ENCODE measurements at places on chromosomes 11 and 22. TPM values are rescaled to one million over a fixed set of nuclear protein-coding genes. Genes with fewer than 3 reads are reported as not detected.

PTPRCAP gene
- total RNA-seq = 15.7 TPM

TPBGL gene
- 0.47 TPM for total RNA-seq

POU2AF2 gene
- total RNA-seq = not detected

IL10RA gene
- total RNA-seq = 37.7 TPM

TTC17 gene
- total RNA-seq = 105 TPM

CHRM1 gene
- total RNA-seq = 6.8 TPM

GRCh38 chr11:44817207-44817949 is 90.6 kb downstream of the TSPAN18 start:
- H3K4me1 ChIP-seq = peaks cover 15% of the 10 kb centered on the region
- H3K27ac ChIP-seq = no peak overlapping the region
- no peak overlapping the region for H3K4me3 ChIP-seq
- DNase-seq = no peak
- H3K36me3 ChIP-seq = no peaks in the 10 kb centered on the region

DNA sequence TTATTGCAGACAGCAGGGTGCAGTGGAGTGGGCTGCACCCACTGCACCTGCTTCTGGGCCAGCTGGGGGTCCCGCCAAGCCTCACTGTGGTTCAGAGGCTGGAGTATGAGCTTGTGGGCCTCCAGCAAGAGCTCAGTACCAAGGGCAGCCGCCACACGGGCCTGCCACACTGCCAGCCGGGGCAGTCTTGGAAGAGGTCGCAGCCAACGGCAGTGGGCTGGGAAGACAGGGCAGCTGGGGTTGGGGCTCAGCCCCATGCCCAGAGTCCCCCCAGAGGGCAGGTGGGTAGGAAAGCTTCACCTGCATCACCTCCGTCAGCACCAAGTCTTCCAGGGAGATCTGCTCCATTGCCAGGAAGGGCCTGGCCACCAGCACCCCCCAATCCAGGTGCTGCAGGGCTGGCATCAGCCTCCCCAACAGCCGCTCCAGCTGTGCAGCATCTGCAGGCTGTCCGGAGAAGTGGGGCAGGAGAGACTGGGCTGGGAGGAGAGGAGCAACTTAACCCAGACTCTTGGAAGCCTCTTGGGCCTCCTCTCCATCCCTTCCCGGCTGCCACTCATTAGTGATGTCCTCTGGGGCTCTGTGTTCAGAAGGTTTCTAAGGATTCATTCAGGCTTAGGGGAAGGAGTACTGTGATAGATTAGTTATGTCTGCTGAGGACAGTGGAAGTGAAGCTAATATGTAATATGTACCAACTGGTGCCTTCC is 1.1 kb upstream of the GSTT4 start:
- H3K36me3 ChIP-seq = no peaks in the 10 kb centered on the region
- no peak for DNase-seq
- no peaks in the 10 kb centered on the region for H3K27me3 ChIP-seq
- H3K27ac ChIP-seq = no peak overlapping the region
- H3K4me1 ChIP-seq = no peaks in the 10 kb centered on the region

- peaks cover 28% of the 10 kb centered on the region for H3K4me1 ChIP-seq
- no peak for DNase-seq
- H3K27ac ChIP-seq = peak overlapping the region; percentile 98
- H3K27me3 ChIP-seq = no peaks in the 10 kb centered on the region
These were observed 545 bp downstream of the FEN1 start for GRCh38 chr11:61793083-61793828.

GRCh38 chr11:47891886-47892285 is 43.7 kb upstream of the NUP160 start:
- H3K27me3 ChIP-seq = no peaks in the 10 kb centered on the region
- H3K27ac ChIP-seq = no peak overlapping the region

- peaks cover 31% of the 10 kb centered on the region for H3K4me1 ChIP-seq
- H3K36me3 ChIP-seq = no peaks in the 10 kb centered on the region
- no peak overlapping the region for H3K27ac ChIP-seq
These were observed 24.6 kb upstream of the YWHAH start for GRCh38 chr22:31919730-31920129.

DNA sequence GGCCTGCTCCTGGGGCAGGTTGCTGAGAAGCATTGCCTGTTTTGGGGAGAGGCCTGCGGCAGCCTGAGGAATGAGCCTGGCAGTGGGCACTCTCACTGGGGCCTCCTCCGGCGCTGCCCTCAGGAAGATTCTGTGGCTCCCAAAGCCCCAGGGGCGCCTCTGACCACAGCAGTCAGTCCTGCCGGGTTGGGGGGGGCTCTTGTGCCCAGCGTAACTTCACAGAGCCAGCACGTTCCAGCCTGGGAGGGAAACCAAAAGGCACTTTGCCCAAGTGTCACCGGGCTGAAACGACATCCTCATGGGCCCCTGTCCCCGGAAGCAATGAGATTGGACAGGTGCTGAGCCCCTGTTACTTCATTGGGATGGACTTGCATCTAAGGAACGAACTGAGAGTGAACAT is 4.3 kb upstream of the LRP5 start:
- H3K4me1 ChIP-seq = peaks cover 12% of the 10 kb centered on the region
- H3K4me3 ChIP-seq = no peak overlapping the region
- no peaks in the 10 kb centered on the region for H3K27me3 ChIP-seq
- DNase-seq = no peak
- no peaks in the 10 kb centered on the region for H3K36me3 ChIP-seq
- no peak overlapping the region for H3K27ac ChIP-seq

- peaks cover 5% of the 10 kb centered on the region for H3K36me3 ChIP-seq
- peaks cover 15% of the 10 kb centered on the region for H3K4me1 ChIP-seq
- no peak overlapping the region for H3K27ac ChIP-seq
- H3K27me3 ChIP-seq = no peaks in the 10 kb centered on the region
These were observed 31.7 kb downstream of the MCM5 start for GRCh38 chr22:35431483-35432227.

GRCh38 chr11:21113876-21114275 is 444.5 kb downstream of the NELL1 start:
- H3K36me3 ChIP-seq = no peaks in the 10 kb centered on the region
- no peaks in the 10 kb centered on the region for H3K27me3 ChIP-seq
- no peak for DNase-seq
- H3K27ac ChIP-seq = no peak overlapping the region

GRCh38 chr11:73019449-73019848 is 122.7 kb downstream of the FCHSD2 start:
- H3K4me1 ChIP-seq = no peaks in the 10 kb centered on the region
- DNase-seq = no peak
- no peak overlapping the region for H3K27ac ChIP-seq
- no peaks in the 10 kb centered on the region for H3K27me3 ChIP-seq
- no peak overlapping the region for H3K4me3 ChIP-seq

DNA sequence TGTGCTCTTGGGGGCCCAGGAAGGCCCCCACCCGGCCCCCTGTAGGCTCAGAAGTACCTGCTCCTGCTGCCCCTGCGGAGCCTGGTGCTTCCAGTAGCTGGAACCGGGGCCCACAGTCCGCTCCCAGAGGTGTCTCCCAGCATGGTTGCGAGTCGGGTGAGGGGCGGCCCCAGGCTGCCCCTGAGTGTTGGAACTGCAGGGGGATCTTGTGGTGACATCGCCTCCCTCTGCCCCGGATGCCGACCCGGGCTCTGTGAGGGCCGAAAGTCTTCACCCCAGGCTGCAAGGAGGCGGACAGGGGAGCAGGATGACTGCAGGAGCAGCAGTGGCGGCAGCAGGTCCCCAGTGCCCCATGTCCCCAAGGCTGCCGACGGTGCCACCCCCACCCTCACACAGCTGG is 9.5 kb upstream of the PKP3 start:
- no peaks in the 10 kb centered on the region for H3K36me3 ChIP-seq
- no peak overlapping the region for H3K4me3 ChIP-seq
- no peak overlapping the region for H3K27ac ChIP-seq
- peaks cover 13% of the 10 kb centered on the region for H3K27me3 ChIP-seq
- DNase-seq = no peak

GRCh38 chr11:47035108-47035507 is 98.5 kb downstream of the CSTPP1 start:
- H3K27me3 ChIP-seq = no peaks in the 10 kb centered on the region
- no peaks in the 10 kb centered on the region for H3K4me1 ChIP-seq
- no peak overlapping the region for H3K4me3 ChIP-seq
- DNase-seq = no peak

GRCh38 chr11:95897731-95898130 is 26.2 kb downstream of the MTMR2 start:
- DNase-seq = no peak
- no peak overlapping the region for H3K27ac ChIP-seq
- no peak overlapping the region for H3K4me3 ChIP-seq

DNA sequence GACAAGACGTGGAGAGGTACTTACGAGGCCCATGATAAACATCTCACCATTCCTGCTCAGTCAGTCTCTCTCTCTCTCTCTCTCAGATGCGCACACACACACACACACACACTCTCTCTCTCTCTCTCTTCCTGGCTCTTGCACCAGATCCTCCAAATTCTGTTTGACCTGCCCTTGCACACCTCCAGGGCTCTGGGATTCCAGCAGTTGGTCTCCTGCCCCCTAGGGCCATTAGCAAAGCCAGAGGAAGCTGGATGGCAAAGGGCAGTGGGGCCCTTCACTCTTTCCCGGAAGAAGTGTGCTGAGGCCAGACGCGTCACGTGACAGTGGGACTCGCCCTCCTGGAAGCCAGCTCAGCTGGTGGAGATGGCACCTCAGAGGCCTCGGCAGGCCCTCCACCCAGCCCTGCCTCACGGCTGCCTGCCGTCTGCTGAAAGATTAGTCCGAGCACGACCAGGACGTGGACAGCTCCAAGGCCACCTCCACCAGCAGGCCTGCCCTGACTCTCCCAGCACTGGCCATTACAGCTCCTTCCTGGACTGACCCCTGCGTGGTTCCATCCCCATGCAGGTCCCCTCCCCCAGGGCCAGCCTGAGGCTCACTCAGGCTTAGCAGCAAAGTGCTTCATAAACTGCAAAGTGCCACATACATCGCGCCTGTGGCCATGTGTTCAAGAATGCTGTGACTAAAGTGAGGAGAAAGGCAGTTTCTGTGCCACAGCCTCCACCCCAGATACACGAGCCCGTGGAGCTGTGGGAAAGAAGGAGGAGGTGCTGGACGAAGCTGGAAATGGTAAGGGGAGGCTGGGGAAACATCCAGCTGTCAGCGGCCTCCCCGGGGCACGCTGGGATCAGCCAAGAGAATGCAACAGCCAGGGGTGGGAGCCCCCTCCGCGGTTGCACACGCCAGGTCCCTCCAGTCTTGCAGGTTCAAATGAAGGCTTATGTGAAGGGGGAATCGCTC is 3.7 kb downstream of the PDGFB start:
- peak; percentile 73 for DNase-seq
- H3K27me3 ChIP-seq = peaks cover 20% of the 10 kb centered on the region
- peaks cover 86% of the 10 kb centered on the region for H3K4me1 ChIP-seq
- H3K36me3 ChIP-seq = no peaks in the 10 kb centered on the region
- peak overlapping the region; percentile 72 for H3K4me3 ChIP-seq

GRCh38 chr11:34407121-34407813 is 31.5 kb upstream of the CAT start:
- H3K27ac ChIP-seq = no peak overlapping the region
- no peak for DNase-seq
- no peak overlapping the region for H3K4me3 ChIP-seq
- no peaks in the 10 kb centered on the region for H3K4me1 ChIP-seq
- no peaks in the 10 kb centered on the region for H3K27me3 ChIP-seq
- H3K36me3 ChIP-seq = no peaks in the 10 kb centered on the region

GRCh38 chr22:42375982-42376381 is 56.2 kb downstream of the NFAM1 start:
- no peak for DNase-seq
- no peaks in the 10 kb centered on the region for H3K27me3 ChIP-seq
- H3K4me3 ChIP-seq = no peak overlapping the region
- peak overlapping the region; percentile 36 for H3K27ac ChIP-seq
- no peaks in the 10 kb centered on the region for H3K36me3 ChIP-seq
- H3K4me1 ChIP-seq = peaks cover 27% of the 10 kb centered on the region
